ENCODE measurements at places on chromosomes 1 and 21. TPM values are rescaled to one million over a fixed set of nuclear protein-coding genes. Genes with fewer than 3 reads are reported as not detected.

Gene KIRREL1
- 51.6 TPM for total RNA-seq

Gene SPRR5
- total RNA-seq: not detected

Gene RNU1-1
- 3,564 TPM for total RNA-seq

Gene RIMS3
- total RNA-seq: 4.2 TPM

Gene GRHL3
- total RNA-seq: 194 TPM

GRCh38 chr21:41801321-41802197, 34.7 kb upstream of the RIPK4 start:
- H3K4me3 ChIP-seq: no peak overlapping the region
- DNase-seq: no peak
- peaks cover 19% of the 10 kb centered on the region for H3K36me3 ChIP-seq
- no peak overlapping the region for H3K27ac ChIP-seq
- H3K4me1 ChIP-seq: peaks cover 10% of the 10 kb centered on the region

- H3K27ac ChIP-seq: no peak overlapping the region
- H3K4me3 ChIP-seq: no peak overlapping the region
Measured at GRCh38 chr1:159318784-159319551, 16.8 kb downstream of the FCER1A start.

All from type B pancreatic cell (in vitro differentiated cells).